NCI-H1694 (cell line): ENCODE measurements at places on chromosomes 2 and 18.

DNA sequence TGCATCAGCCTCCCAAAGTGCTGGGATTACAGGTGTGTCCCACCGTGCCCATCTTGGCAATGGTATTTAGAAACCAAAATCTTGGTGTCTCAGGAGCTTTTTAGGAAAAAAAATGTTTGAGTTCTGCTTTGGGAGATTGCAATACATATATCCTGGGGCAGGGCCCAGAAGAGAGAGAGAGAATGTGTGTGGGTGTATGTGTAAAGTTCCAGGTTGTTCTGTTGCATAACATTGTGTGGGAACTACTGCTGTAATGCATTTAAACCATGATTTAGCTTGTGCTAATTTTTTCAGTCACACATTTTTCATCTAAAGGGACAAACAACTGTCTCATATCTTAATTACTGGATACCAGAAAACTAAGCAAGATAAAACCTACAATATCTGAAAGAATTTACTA lies 70.8 kb upstream of the NABP1 start:
- no peak for DNase-seq

DNA sequence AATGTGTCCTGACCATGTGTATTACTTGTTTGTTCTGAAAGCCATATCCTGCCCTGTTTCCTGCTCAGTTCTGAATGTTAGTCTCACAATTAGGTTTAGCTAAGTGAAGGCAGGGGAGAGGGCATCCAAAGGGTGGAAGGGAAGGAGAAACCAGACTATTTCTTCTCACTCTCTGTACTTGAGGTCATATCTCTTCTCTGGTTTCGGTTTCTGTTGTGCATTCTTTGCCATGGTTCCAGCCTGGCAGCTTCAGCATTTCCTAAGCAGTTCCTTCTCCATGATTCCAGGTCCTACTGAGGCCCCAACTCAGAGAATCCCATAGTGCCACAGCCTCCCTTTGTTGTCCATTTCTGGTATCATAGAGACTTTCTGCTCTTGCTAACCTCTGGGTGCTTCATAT lies 40.3 kb upstream of the HNMT start:
- DNase-seq = no peak

DNA sequence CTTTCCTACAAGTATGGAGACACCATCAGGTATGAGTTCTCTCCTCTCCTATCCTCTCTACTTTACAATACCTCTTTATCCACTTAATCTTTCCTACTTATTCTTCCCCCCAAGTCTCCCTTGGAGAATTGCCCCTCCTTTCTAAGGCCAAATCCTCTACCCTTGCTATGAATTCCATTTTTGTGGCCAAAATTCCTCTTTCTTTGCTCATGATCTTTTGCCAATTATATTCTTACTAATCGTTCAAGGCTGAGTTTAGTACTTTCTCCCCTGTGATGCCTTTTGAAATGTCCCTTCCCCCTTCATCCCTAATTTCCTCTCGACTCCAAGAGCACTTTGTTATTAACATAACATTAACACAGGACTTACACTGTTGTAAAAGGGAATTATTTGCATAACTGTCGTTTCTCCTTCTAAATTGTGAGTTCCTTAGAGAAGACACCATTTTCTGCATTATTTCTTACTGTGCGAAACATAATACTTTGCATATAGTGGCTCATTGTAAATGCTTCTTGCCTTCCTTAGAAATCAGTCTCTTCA lies 133.4 kb downstream of the KCTD1 start:
- DNase-seq = no peak

GRCh38 chr2:120729406-120730399 lies 6.0 kb upstream of the GLI2 start:
- no peak for DNase-seq

DNA sequence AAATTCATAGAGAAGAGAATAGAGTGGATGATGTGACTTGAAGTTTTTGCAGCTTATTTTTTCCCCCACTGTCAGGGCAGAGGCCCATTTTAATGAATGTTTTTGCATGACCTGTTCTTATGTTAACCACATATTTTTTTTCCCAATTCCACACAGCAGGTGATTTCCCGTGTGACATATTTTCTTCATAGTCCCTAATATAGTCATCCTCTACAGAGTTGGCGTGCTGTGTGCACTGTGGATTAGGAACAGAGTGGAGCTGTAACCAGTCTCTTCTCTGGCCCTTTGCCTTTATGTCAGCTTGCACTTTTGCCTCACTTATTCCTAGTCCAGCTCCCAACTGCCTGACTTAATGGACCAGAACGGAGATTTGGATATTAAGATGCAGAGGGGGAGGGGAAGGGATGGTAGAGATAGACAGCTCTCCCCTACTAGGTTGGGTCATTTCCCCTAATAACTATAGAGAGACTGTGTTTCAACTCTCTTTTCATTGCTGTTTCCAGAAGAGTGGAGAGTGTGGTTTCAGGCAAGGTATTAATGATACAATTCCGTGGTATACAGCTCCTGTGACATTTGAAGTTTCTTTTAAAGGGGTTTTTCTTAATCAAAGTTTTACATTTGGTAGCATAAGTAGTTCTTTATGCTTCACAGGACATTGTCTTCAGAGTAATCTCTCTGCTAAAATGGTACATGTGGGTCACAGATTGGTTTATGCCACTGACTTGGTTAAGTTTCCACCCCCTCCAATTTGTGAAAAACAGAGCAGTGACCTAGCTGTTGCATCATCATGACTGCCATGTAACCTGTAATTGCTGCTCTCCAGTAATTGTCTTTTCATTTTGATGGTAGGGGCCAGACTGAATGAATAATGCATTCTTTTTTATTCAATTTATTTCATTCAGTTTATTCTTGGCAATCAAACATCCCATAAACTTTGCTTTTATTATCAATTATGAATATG lies 161.3 kb downstream of the HAUS1 start:
- no peak for DNase-seq

DNA sequence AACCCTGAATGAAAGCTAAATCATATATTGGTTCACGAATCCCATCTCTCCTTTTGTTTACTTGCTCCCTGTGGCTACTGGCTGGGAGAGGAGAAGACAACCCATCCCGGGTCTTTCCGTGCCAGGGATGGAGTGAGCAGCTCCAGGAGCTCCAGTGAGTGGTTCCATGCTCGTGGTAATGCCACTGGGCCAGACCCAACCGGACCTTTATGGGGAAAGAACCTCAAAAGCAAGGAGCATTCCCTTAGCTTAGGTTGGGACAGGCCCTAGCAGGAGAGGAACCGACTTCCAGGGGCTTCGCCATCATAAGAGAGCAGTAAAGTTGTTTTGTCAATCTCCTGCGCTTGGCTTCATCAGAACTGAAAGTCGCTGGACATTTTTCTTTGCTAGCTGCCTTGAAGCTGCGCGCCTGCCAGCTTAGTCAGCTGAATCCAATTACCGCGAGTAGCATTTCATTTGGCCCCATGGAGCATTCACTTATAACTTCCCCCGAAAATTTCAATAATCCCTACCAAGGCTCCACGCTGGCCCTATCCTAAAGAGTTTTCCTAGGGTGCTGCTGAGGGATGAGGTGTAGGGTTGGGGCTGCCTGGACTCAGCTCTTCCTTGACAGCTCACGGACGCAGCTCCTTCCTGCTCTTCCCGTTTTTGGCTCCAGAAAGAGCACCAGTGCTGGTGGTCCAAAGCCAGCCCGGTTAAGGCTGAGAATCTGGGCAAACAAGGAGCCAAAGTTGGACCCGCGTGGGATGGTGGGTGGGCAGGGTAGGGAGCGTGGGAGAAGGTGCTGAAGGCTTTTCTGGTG lies 4.9 kb downstream of the HOXD3 start:
- no peak for DNase-seq

DNA sequence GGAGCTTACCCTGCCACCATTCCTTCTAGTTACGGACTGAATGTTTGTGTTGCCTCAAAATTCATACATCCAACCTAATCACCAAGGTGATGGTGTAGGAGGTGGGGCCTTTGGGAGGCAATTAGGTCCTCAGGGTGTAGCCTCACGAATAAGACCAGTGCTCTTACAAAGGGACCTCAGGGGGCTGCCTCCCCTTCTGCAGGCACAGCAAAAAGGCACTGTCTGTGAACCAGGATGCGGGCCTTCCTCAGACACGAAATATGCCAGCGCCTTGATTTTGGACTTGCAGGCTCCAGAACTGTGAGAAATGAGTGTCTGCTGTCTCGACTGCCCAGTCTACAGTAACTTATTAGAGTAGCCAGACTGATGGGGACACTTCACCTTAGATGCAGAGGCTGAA lies 150.4 kb upstream of the HDAC4 start:
- DNase-seq = no peak

DNA sequence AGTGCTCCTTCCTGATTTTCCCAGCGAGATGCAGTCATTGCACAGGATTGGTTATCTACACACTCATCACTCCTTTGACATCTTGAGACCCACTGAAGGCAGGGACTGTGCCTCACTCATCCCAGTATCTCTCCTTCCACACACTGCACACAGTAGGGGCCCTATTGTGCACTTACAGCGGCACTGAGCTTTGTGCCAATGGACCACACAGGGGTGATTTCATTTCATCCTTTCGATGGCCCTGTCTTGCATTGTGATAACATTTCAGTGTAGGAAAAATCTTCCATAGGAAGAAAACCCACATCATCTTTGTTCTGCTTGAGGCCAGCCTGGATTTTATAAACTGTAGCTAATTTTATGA lies 11.0 kb upstream of the LRRFIP1 start:
- no peak for DNase-seq

DNA sequence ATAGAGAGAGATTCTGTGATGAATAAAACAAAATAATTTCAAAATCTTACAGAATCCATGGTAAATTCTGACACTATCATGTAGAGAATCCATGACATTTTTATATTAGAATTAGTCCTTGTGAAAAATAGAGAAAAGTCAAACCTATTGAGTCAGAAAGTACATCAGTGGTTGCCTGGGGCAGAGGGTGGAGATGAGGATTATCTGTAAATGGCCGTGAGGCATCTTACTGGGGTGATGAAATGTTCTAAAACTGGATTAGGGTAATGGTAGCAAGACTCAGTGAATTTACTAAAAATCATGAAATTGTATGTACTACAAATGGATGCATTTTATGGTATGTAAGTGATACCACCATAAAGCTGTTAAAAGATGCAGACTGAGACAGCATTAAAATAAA lies 323.1 kb downstream of the SLC8A1 start:
- no peak for DNase-seq

DNA sequence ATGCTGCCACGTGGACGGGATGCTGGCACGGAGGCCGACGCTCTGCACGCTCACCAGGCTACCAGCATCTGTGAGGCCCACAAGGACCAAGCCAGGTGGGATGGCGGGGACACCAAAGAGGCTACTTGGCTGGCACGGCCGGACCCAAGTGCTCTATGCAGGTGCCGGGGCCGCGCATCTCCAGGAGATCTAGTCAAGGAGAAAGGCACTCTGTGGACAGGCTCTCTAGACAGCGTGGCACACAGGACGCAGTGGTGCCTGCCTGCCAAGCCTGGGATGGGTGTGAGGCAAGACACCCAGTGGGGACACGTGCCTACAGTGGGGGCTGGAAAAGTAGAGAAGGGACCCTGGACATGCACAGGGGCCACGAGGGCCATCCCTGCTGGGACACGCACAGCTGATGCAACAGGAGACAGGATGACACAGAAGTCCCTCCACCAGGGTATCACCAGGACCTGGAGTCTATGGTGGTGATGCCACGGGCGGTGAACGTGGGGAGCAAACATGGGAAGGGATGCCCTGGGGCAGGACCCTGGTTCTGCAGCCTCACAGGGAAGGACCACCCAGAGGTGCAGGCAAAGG lies 28.5 kb downstream of the ZNF516 start:
- no peak for DNase-seq

GRCh38 chr2:205041472-205042130 lies 496.3 kb downstream of the PARD3B start:
- no peak for DNase-seq

- DNase-seq = no peak
Observed at GRCh38 chr2:136013136-136013685, 27.8 kb upstream of the DARS1 start.
